ENCODE measurements at places on chromosomes 1 and 21.

DNA sequence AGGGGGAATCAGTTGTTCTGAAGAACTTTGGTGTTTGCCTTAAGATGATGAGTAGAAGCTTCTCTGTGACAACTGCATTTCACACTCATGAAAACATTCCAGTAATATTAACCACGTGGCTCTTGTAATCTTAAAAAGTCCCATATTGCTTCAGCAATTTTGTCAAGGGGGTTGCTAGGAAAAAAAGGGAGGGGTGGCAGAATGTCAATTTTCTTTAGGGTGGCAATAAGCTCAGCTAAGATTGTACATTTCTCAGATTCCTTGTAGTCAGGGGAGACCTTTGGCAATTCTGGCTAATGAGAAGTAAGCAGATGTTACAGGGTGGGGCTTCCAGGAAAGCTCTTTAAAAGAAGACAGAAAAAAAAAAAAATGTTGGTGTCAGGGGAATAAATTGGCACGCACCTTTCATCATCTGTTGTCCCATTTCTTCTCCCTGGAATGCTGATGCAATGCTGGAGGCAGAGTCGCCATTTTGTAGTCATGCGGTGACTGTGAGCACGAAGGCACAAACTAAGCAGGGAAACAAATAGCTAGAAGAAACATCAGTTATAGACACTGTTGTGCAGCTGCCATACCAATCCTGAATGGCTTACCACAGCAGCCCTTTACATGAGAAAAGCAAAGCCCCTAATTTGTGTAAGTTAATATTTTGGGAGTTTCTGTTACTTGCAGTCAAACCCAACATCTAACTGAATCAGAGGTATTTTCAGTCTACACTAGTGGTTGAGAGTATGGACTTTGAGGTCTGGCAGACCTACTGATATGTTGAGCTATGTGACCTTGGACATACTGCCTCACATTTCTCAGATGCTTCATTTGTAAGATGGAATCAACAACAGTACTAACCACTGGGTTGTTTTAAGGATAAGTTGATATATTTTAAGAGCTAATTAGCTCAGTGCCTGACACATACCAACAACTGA is 56.1 kb upstream of the MRPS6 start:
- no peak for DNase-seq

DNA sequence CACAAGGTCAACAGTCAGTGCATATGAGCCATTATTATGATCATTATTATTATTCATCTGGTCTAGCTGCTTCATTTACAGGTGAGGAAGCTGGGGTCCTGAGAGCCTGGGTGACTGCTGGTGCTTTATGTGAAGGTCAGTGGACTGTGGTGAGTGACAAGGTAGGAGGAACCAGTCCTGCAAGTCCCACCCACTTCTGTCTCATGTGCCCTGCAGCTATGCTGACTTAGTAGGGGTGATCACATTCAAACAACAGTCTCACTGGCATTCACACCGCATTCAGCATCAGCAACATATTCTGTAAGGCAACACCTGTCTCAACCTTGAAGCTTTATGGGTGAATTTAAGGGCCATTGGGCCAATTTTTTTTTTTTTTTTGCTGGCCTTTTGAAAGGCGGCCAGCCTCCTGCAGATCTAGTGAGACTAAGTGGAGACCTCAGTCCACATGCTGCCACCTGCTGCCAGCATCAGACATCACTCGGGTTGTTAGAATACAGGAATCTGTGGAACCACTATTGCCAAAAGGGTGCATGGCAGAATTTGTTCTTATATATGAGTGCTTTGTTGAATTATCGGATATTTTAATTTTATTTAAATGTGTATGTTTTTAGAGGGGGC is 59.9 kb upstream of the CACNA1E start:
- no peak for DNase-seq

- DNase-seq, result peak; percentile 87
These were observed at the start of gene DNAH14 for GRCh38 chr1:224929335-224930237. DNAH14 (plus strand) TSS chr1:224929675; CDS start chr1:224952703, 23,028 bp downstream.

GRCh38 chr21:36545776-36546511 is 66.0 kb upstream of the CLDN14 start:
- no peak for DNase-seq

DNA sequence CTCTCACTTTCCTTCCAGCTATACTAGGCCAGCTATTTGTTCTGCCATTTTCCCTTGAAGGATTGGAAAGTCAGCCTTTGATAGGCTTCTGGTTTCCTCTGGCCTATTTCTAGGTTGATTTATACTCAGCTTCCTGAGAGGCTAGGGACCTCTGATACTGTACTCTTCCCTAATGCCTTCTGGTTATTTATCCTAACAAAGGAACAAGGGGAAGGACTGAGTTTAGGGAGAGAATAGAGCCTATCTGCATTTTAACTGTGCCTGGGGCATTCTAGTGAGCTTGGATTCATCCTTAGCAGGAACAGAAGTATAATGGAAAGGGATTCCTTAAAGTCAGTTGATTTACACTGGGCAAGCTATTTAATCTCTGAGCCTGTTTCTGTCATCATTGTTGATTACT is 11.8 kb upstream of the TMEM39B start:
- no peak for DNase-seq

- no peak for DNase-seq
These were observed 367.6 kb upstream of the ZRANB2 start for GRCh38 chr1:71448444-71448843.

DNA sequence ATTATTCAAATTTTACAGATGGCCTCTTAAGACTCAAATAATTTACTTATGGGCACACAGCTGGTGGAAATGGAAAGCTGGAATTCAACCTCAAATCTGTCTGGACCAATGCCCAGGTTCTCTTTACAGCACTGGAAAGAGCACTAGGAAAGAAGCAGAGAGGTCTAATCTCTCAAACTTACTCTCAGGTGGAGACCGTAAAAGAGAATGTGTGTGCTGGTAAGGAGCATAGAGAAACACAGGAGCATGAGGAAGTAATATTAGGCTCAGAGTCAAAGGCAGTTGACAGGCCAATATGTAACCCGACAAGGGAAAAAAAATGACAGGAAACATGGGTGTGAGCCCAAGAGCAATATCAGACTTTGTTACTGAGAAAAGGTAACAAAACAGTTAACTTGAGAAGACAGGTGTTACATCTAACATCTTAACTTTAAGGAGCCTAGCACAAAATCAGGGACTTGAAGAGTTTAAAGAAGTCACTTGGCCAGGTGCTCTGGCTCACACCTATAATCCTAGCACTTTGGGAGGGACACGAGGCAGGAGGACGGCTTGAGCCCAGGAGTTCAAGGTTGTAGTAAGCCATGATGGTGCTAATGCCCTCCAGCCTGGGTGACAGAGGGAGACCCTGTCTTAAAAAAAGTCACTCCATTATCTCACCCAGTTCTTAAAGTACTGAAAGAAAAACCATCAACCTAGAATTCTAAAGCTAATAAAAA is 20.7 kb downstream of the PPP1R15B start:
- DNase-seq, result no peak

Data from right cardiac atrium (tissue), 5 donors.